T follicular helper cell (primary cell): ENCODE measurements at places on chromosomes 11 and 22.

DNA sequence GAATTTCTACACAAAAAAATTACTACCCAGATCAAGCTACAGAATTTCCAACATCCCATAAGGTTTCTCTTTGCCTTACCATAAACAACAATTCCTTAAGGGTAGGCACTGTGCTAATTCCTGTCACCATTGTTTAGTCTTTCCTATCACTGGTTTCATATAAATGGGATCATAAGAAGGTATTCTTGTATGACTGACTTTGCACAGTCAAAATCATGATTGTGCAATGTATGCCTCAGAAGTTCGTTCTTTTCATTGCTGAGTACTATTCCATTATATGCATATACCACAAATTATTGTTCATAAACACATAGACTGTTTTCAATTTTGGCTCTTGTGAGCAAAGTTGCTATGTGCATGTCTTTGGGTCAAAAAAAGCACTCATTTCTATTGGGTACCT, 611.6 kb upstream of the CADM1 start:
- no peak for DNase-seq

GRCh38 chr22:24440270-24440717, 12.9 kb downstream of the ADORA2A start:
- no peak for DNase-seq

- DNase-seq, result no peak
Measured at GRCh38 chr11:43021466-43021865, 290.3 kb upstream of the API5 start.

GRCh38 chr11:3162410-3163240, 2.5 kb downstream of the OSBPL5 start:
- DNase-seq, result no peak

GRCh38 chr22:48141301-48141700, 1378.9 kb downstream of the TBC1D22A start:
- DNase-seq, result no peak

DNA sequence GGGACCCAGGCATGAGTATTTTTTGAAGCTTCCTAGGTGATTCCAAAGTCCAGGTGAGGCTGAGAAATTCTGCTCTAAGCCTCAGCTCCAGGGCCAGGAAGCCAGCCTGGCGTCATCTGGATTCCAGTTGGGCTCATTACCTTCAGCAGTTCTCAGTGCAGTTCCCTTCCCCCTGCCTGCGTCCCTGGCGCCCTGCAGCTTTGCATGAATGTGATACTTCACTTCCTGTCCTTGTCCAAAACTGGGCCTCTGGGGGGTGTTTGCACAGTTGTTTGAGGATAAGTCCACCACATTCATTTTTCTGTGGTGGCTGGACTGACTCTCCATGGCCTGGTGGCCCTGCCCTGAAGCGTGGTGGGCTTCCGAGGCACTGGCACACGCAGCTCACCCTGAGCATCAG, 98.1 kb downstream of the TENM4 start:
- DNase-seq, result no peak

GRCh38 chr22:35506259-35506570, 34.4 kb upstream of the RASD2 start:
- no peak for DNase-seq

- DNase-seq, result no peak
Measured at GRCh38 chr11:12123273-12123672, 12.9 kb downstream of the MICAL2 start.

GRCh38 chr22:32317524-32317923, 40.1 kb upstream of the RFPL3 start:
- no peak for DNase-seq

DNA sequence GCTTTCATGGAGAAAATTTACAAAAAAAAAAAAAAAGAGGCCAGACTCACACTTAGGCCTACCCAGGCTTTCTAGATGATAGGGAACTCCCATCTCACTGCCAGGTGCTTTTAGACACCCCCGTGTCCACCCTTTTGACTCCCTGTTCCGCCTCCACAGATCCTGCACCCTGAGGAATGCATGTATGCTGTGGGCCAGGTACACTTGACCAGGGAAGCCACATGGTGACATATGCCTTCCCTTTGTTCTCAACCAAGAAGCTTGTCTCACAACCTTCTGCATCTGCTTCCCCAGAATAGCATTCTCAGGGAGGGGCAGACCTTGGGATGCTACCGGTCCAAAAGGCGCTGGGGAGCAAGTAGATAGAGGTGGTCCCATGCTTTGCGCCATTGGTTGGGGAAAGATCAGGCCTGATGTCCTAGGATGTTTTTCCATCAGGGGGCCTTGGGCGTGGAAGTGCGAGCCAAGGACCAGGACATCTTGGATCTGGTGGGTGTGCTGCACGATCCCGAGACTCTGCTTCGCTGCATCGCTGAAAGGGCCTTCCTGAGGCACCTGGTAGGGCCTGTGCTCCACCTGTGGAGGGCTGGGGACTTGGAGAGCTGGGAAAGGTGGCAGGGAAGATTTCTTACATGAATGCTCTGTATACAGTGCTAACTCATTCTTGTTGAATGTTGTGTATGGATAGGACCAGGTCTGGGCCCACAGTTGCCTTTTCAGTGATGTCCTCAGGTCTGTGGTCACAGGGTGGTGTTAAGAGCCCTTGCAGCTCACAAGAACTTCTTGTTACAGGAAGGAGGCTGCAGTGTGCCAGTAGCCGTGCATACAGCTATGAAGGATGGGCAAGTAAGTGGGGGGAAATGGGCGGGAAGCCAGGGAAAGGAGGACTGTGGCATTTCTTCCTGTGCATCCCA, 7.5 kb downstream of the HMBS start:
- no peak for DNase-seq

DNA sequence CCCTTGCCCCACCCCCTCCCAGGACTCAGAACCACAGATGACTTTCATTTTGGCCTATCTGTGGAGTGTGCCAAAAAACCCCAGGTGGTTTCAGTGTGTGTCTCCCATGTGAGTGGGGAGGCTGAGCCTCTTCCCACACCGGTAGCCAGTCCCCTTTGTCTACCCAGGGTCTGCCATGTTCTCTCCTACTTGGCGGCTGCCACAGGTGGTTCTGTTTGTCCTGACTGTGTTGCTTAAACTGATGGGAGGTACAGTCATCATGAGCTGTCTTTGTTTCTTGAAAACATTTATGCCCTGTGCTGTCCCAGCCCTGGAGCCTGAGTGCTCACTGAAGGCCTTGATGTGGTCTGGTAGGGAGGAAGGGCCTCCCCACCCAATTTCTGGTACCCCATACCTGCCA, 39.7 kb upstream of the SUSD2 start:
- DNase-seq, result no peak

DNA sequence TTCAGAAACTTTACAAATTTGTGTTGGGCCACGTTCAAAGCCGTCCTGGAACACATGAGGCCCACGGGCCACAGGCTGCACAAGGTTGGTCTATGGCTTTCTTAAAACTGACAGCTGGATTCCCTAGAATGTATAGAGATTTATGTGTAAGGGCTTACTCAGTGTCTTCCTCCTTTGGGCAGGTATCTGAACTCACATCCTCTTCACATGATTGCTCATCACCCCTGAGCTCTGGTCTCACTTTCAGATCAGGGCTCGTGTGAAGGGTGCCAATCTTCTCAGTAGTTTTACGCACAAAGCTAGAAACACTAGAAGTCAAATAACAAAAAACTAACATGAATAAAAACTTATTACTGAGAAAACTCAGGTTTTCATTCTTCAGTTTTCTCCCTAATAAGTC, 27.1 kb downstream of the HPS5 start:
- no peak for DNase-seq

- no peak for DNase-seq
Measured at GRCh38 chr11:27158456-27159334, 118.1 kb downstream of the BBOX1 start.

DNA sequence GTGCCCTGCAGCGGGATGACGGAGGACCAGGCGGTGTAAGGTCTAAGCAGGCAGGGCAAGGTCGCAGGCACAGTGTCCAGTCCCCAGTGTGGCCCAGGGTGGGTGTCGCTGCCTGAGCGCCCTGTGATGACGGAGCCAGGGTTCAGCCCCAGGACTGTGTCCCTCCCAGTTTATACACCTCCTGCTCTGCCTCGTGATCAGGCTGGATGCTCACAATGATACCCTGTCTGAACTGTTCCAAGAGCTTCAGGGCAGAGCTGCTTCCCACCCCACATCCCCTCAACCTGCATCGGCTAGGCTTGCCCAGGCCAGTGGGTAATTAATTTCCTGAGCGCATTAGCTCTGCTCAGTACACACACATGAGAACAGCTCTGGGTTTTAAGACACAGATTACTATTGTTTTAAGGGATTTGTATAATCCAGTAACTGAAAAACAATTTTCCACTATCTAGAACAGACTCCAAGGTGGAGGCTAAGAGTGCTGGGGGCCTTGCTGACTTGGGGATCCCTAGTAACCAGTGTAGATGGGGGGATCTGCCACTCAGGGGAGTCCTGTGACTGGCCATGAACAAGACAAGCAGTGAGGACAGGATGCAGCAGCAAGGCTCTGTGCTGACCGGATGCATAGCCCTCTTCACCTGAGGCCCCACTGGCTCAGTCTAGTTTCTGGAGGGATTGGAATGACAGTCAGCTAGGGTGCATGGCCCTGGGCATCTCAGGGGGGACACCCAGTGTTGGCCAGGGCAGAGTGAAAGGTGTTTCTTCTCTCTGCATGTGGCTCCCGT, 34.1 kb downstream of the GNAZ start:
- DNase-seq, result no peak

GRCh38 chr11:103659743-103660142, 376.7 kb upstream of the DDI1 start:
- DNase-seq, result no peak

DNA sequence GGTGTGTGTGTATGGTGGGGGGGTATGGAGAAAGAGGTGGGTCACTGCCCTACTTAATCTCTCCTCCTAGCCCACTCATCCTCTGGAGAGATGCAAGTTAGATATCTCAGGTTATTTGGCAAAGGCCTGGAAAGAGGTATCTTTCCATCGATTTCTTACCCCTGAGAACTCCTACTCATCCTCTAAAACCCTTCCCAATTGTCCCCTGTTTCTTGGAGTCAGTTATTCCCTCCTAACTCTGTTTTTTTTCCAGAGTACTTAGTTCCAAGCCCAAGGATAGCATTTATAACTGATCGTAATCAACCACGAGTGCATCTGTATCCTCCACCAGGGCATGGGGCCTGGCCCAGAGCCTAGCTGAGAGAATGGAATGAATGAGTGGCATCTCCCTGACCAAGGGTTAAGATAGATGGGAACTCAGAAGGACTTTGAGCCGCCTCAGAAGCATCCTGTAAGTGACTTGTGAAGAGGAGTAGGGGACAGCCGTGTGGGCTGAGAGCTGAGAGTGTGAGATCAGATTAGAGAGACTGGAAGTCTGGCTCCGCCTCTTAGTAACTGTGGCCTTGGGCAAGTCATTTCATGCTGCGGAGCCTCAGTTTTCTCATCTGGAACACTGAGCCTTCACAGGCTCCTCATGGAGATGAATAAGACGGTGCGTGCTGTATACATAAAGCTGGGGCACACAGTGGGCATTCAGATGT, 16.2 kb downstream of the CD6 start:
- DNase-seq, result peak; percentile 49

- no peak for DNase-seq
Measured at GRCh38 chr11:3046190-3046589, 11.0 kb downstream of the CARS1 start.

DNA sequence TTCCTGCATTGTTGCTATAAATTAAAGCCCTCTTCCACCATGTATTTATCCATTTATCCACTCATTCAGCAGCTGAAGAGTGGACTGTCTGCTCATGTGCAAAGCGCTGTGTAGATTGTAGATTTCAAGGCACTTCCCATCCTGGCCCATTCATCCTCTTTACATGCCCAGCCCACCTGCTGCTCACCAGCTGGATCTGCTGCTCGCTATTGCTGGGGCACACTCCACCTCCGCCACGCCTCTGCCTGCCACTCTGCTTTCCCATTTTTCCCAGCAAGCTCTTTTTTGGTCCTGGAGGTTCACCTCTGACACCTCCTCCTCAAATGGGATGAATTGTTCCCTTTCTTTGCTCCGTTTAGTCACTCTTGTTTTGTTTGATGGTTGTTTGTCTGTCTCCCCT, 48.3 kb downstream of the CEP164 start:
- no peak for DNase-seq

DNA sequence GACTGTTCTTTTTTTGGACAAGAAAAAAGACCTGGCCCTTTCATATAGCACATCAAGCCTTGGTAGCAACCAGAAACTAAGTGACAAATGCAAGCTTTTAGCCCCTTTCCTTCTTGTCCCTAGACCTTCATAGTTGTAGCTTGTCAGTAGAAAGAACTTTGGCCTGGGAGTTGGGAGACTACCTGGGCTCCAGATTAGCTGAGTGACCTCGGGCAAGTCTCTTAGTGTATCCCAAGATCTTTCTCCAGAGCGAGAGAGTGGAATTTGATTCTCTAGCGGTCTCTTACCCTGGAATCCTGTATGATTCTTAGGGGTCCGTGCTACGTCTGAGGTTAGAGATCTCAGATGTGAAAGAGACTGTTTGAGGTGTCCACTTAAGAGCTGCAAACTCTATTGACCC, 59.0 kb downstream of the ZNRF3 start:
- DNase-seq, result no peak

- no peak for DNase-seq
Measured at GRCh38 chr11:13061294-13061990, 52.3 kb downstream of the RASSF10 start.

GRCh38 chr11:74611369-74611861, 19.0 kb downstream of the POLD3 start:
- DNase-seq, result no peak

- DNase-seq, result no peak
Measured at GRCh38 chr11:87266751-87267150, 229.0 kb downstream of the TMEM135 start.

DNA sequence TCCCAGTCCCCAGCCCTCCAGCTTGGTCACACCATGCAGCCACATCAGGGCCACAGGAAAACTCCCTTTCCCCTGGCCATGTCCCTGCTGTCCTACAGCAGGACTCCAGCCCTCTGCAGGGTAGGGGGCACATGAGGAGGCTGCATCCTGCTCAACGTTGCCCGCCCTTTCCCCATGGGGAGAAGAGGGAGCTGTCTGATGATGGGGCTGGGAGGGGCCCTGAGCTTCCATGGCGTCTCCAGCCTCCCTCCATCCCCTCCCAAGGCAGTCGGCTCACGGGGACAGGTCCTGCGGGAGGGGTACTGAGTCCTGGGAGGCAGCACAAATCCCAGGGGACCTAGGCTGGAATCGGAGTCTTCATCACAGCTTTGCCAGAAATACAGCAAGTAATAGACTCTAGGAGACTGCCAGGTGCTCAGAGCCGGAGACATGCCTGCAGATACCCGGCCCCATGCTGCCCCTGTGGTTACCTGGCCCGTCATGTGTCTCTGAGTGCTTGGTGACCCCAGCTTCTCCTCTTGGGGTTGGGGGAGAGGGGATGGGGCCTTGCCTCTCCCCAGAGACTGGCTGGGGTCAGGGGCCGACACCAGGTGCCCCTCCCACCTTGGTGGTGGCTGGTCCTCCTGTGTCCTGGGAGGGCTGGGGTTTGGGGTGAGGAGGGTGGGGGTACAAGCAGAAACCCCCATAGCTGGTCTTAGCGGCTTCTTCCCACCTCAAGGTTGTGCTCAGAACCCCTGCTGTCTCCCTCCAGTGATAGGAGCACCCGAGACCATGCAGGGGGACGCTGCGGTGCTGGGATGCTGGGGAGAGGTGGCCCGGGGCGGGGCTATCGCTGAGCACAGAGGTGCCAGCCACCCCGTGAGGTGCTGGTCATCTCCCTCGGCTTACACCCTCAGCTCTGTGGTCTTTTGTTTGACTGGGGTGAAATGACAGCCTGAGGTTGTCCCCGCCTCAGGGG, 2.3 kb downstream of the MRGPRE start:
- DNase-seq, result no peak

GRCh38 chr11:125990244-125990643, 44.4 kb downstream of the VSIG10L2 start:
- no peak for DNase-seq

GRCh38 chr11:60981515-60981914, 10.0 kb downstream of the CD6 start:
- no peak for DNase-seq

- DNase-seq, result no peak
Measured at GRCh38 chr22:49900441-49901230, 17.6 kb downstream of the ALG12 start.
